ENCODE measurements at places on chromosomes 5 and 9.
A peak's percentile ranks its signal among the peaks of the same experiment; 100 is the strongest.

DNA sequence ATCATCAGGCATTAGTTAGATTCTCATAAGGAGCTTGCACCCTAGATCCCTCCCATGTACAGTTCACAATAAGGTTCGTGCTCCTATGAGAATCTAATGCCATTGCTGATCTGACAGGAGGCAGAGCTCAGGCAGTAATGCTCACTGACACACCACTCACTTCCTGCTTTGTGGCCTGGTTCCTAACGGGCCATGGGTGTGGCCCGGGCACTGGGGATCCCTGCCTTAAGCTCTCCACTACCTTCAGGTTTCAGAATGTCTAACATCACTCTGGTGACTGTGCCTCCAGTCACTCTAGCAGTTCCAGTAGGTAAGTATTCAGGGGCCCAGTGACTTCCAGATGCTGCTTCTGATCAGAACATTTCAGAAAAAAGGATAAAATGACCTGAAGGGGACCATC, 152.4 kb downstream of the LRRC70 start:
- no peak for DNase-seq

DNA sequence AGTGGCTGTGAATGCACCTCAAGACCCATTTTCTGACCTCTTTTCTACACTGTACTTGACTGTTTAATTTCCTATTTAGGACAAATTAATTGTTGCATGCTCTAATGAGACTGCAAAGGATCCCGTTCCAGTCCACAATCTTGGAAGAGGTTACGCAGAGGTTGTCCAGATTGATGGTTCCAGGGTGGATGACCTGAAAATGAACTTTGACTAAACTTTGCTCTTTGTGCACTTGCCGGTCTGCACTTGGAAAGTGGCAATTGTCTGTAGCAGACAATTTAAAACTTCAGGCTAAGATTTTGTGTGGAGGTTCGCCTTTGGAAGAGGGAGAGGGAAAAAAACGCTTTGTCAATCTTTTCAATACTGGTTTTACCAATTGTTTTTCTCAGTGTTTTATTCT, 267.8 kb downstream of the TMEM161B start:
- no peak for DNase-seq

- DNase-seq = no peak
Observed at GRCh38 chr5:146475906-146476305, 28.8 kb downstream of the TCERG1 start.

- DNase-seq = no peak
Observed at GRCh38 chr9:7053903-7054302, 296.1 kb downstream of the KDM4C start.

GRCh38 chr9:26163931-26164330, 485.7 kb upstream of the TUSC1 start:
- DNase-seq = no peak

- no peak for DNase-seq
Observed at GRCh38 chr5:107812570-107813141, 141.9 kb upstream of the EFNA5 start.

DNA sequence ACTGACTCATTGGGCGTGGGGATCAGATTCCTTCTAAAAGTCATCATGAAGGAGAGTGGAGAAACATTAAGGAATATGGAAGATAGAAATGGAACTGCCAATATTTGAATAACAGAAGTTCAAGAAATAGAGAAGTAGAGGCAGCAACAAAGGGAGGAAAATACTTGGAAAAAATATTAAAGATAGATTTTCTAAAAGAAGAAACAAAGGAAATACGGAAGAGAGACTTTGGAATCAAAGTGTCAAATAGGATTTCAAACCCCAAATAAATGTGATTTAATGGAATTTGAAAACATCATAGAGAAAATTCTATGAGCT, 605.1 kb upstream of the KLF4 start:
- no peak for DNase-seq

- no peak for DNase-seq
Observed at GRCh38 chr5:33631786-33632185, 191.0 kb downstream of the TARS1 start.

DNA sequence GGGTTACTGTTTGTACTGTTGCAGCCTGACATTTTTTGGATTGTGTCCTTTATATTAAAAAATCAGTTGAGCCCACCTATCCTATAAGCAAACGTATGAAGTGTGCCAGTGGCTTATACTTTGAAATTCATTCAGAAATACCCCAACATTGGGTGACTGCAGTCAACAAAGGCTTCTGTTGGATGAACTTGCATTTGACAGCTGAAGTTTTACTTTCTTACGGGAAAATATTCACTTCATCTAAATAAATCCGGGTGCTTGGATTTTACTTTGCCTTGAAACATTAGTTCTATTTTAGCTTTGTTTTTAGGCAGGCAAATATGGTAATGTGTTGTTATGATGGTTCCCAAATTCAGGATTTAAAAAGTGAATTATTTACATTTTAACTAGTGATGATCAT, 21.7 kb downstream of the EXOSC2 start:
- DNase-seq = no peak

- DNase-seq = no peak
Observed at GRCh38 chr9:37917801-37918664, 14.1 kb upstream of the SLC25A51 start.

DNA sequence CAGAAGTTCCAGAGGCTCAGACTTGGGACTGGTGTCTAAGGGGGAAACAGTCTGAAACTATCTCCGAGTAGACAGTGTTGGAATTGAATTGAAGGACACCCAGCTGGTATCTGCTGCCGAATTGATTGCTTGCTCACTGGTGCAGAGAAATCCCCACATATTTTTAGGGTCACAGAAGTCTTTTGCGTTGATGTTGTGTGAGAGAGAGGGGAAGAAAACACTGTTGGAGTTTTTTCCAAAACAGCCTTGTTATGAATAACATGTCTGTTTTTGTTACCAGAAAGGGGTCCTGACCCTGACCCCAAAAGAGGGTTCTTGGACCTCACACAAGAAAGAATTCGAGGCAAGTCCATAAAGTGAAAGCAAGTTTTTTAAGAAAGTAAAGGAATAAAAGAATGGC, 81.3 kb downstream of the ALDH7A1 start:
- DNase-seq = no peak

DNA sequence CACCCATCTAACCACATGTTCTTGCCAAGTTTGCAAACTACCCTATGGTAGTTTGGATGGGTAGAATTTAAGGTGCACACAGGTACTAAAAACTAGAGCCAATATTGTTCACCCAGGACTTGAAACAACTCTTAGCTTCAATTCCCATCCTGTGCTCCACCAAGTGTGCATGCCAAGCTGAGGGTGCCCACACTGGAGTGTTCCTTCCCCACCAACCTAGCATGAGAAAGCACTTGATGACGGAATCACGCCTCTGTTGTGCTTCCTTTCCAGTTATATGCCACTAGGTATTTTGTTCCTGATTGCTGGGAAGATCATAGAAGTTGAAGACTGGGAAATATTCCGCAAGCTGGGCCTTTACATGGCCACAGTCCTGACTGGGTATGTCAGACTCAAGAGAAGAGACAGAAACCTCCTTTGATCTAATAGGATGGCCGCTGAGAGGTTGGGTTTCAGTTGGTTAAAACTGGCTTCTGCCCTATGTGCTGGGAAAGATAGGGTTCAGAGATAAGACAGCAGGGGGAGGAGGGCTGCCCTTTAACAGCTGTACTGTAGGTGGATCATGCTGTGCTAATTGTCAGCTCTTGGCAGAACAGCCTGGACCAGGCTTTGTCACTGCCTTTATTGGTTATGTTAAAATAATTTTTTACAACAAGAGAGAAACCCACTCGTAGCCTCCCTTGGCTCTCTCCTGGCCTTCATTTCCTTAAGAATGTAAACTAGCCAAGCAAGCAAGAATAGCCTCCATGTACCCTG, 83.5 kb downstream of the SLC1A1 start:
- DNase-seq = peak; percentile 47

- no peak for DNase-seq
Observed at GRCh38 chr5:14155075-14155474, 11.9 kb downstream of the TRIO start.

DNA sequence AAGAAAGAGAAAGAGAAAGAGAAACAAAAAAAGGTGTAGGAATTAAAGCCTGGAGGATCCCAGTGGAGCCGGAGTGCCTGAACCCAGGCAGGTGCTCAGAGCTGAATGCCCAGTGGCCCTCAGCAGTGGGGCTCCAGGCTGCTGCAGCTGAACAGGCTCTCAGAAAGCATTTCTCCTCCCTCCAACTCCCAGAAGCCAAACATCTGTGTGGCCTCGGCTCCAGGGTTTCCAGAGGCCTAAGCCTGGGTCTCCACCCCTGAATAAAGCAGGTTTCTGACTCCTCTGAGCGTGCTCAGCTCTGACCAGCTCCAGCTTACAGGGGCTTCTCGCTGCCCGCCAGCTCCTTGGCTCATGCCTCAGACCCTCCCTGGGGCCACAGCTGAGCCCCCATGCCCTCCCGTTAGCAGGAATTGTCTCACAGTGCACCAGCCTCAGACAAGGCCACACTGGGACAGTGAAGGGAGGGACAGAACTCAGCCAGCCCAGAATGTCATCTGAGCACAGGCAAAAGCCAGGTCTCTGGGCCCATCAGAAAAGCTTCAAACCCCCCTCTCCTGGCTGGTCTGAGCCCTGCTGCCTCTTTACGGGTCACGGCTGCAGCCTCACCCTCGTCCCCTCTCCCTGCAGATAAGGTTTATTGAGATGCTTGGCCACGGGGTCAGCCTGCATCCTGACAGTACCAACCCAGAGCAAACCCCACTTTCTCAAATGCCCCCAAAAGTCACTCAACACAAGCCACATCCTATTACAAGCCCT, 114.4 kb upstream of the PPP1R26 start:
- DNase-seq = no peak

GRCh38 chr5:156892223-156892622, 42.1 kb downstream of the PPP1R2B start:
- no peak for DNase-seq

DNA sequence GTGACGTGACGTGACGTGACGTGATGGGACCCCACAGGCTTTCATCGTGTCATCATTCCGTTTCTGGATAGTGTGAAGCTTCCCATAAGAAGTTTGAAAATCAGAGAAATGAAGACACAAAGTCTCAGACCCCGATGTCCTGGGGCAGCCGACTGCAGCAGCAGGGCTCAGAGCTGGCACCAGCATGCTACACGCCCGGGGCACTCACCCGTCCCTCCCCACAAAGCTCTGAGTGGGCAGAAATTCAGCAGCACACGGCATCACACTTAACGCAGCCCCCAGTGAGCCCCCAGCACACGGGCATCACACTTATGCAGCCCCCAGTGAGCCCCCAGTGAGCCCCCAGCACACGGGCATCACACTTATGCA, 42.2 kb downstream of the SLC12A7 start:
- no peak for DNase-seq

GRCh38 chr9:92771309-92771708, 6.7 kb upstream of the BICD2 start:
- no peak for DNase-seq

DNA sequence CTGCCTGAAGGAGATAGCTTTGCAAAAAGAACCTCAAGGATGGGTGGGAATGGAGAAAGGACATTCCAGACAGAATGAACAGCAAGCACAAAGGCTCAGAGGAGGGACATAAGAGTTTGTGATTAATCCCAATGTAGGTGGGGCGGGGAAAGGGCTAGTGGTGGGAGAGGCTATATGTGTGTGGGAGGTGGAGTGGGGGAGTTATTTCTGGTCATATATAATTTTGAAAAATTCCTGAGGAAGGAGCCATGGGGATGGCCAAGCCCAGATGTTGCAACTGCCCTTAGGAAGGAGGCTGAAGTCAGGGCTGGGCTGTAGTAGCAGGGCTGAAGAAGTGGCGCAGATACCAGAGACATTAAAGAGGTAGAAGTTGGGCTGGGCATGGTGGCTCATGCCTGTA, 13.4 kb upstream of the CCL27 start:
- no peak for DNase-seq

GRCh38 chr9:127776195-127776923, 2.1 kb downstream of the SH2D3C start:
- peak; percentile 14 for DNase-seq

GRCh38 chr5:144198386-144198785, 27.7 kb downstream of the KCTD16 start:
- DNase-seq = no peak

DNA sequence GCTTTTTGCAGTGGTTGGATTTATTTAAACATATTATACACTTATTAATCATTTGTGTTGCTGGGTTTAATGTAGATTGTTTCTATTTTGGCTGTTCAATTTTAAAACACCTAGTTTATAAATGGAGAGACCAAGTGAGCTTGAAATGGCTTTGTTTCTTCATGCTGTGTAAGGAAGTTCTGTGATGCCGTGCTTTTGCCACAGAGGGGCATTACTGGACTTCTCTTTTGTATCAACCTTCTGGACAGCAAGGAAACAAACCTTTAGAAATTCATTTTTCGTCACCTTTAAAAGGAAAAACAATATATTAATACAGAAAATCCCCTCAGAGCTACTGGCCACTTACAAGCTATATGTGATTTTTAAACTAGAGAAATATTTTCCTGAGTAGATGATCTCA, 81.9 kb downstream of the DMRTA1 start:
- no peak for DNase-seq

DNA sequence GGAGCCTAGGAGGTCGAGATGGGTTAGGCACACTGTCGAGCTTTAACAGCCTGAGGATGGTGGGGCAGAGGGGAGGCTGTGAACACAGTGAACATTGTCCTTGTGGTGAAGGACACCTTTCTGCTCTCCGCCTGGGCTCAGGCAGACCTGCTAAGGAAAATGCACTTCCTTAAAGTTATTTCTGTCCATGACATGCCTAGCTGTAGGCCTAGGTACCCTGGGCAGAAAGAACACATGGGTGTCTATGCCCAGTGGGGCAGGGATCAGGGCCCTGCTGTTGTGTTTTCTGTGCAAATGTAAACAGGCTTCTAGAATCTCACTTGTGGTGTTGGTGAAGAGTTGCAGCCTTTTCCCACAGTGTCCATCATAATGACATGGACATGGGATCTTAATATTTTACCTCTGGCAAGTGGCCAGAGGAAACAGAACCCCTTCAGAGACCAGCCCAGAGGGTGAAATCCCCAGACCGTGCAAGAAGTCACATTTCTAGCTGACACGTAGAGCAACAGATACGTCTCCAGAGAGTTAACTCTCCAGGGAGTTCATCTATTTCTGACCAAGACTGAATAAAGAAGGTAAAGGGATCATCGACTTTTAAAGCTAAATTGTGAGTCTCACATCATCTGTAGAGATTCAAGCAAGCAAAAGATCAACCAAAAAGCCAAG, 79.2 kb downstream of the C9orf152 start:
- DNase-seq = no peak

- no peak for DNase-seq
Observed at GRCh38 chr5:109692852-109693251, 3.1 kb downstream of the MAN2A1 start.

GRCh38 chr5:151002250-151002649, 18.1 kb upstream of the GPX3 start:
- DNase-seq = no peak

DNA sequence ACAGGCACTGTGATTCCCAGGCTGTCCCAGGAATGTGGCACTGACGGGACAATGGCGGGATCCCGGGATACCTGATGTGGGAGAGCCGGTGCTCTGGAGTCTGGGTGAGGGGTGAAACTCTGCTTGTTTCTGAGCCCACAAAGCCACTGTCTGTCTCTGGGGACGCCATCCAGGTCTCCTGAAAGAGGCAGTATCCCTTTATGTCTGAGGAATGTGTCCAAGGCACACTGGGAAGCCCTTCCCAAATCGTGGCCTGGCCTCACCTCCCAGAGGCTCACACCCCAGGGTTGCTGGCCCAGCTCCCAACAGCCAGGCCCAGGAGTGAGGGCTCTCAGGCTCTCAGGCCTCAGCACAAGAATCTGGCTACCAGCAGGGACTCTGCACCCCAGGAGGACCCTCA, 27.1 kb downstream of the ORM2 start:
- no peak for DNase-seq

- no peak for DNase-seq
Observed at GRCh38 chr9:133676450-133676849, 40.3 kb downstream of the DBH start.

GRCh38 chr9:106862110-106862820, 701 bp upstream of the ZNF462 start:
- no peak for DNase-seq
